ENCODE measurements at places on chromosomes 5 and 9.

GRCh38 chr9:121367306-121368137 is 2.5 kb downstream of the STOM start:
- no peak for DNase-seq

GRCh38 chr5:7456206-7456605 is 60.3 kb downstream of the ADCY2 start:
- DNase-seq, result no peak

GRCh38 chr5:134577796-134578577 is 52.5 kb downstream of the JADE2 start:
- peak; percentile 41 for DNase-seq

DNA sequence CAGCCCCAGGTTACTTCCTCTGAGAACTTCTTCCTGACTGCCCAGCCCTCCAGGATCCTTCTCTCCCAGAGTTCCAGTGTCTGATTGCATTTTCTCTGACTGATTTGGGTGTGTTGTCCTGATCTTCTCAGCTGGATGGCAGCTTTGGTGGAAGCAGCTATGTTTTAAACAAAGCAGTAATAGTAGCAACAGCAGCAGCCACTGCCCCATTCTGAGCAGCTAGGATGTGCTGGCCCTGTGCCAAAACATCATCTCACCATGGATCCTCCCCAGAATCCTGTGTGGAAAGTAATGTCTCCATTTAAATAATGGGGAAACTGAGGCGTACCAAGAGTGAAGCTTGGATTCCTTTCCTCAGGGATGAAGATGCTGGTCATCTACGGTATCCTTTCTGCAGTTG is 46.4 kb upstream of the PSD2 start:
- DNase-seq, result no peak

DNA sequence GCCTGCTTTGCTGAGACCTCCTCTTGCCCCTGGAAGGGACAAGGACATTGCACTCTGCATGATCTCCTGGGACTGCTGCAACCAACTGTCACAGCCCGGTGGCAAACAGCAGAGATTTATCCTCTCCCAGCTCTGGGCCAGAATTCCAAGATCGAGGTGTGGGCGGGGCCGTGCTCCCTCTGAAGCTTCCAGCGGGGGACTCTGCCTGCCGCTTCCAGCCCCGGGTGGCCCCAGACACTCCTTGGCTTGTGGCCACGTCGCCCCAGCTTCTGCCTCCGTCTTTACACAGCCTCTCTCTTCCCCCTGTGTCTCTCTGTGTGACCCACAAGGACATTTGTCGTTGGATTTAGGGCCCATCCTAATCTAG is 67.1 kb downstream of the COL5A1 start:
- no peak for DNase-seq
